DMS79 treated with DMSO at 0.1 percent for 48 hours (cell line): ENCODE measurements at places on chromosomes 3 and 15.

GRCh38 chr15:88454236-88454635 is 13.0 kb downstream of the MRPL46 start:
- no peak for DNase-seq

DNA sequence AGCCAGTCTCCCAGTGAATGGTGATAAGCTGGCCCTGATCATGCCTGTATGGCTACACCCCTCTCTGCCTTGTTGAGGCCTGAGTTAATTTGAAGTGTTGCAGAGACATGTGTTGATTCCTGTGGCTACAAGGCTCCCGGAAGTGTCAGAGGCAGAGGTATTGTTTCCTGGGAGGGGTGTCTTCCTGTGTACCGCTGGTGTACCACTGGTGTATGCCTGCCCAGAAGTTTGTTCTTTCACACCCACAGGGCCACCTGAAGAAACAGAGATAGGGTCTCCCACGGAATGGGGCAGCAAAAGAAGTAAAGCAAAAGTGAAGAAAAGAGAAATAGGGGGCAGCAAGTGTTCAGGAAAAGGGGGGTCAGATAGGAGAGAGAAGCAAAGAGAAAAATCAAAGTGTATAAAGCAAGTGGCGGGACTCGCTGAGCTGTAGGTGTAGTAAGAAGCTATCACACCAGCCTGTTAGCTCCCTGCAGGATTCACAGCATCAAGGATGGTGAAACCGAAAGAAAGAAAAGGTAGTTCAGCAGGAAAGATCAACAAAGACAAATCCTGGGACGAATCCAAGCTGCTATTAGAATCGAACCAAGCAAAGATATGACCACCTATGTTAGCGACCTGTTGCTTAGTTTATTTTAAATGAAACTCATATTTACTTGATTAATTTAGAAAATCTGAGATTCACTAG is 36.6 kb upstream of the CD47 start:
- no peak for DNase-seq

GRCh38 chr15:56038015-56038414 is 44.6 kb upstream of the NEDD4 start:
- DNase-seq, result no peak

- DNase-seq, result no peak
Measured at GRCh38 chr3:78344918-78345317, 1305.0 kb downstream of the ROBO2 start.
